SIG-M5 (cell line): ENCODE measurements at places on chromosomes 5 and 9.

DNA sequence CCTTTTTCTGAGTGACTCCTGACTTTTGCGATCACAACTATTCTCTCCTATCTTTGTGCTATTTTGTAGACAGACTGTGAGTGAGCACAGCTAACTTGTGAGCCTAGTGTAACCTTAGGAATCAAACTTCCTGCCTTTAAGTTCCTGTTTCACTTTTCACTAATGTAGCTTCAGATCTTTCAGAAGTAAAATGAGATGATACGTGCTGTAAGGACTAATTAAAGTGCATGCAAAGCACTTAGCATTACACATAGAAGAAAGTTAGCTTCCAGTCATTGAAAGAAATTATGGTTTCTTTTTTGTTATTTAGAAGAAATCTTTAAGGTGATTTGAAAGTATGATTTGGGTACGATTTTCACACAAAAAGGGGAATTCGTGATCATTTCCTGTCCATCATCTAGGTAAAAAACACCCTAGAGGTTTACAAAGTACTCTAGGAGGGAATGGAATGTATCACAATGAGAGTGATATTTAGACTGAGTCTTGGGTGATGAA is 122.7 kb downstream of the ST8SIA4 start:
- peak; percentile 56 for DNase-seq

DNA sequence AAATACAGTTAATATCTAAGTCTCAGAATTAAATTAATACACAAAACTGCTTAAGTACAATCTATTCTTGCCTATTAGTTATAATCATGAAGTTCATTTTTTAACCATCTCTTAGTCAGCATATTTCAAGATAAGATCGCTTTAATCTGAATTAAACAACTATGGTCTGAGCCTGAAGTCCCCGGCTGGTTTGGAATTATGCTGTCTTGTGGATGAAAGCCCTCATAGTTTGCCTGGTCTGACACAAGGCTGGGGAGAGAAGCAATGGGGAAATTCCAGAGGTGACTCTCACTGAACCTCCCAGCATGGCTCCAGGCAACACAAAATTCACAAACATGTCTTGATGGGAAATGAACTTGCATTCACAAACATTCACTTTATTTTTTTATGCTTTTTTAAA is 28.0 kb upstream of the GRAMD2B start:
- DNase-seq = no peak

DNA sequence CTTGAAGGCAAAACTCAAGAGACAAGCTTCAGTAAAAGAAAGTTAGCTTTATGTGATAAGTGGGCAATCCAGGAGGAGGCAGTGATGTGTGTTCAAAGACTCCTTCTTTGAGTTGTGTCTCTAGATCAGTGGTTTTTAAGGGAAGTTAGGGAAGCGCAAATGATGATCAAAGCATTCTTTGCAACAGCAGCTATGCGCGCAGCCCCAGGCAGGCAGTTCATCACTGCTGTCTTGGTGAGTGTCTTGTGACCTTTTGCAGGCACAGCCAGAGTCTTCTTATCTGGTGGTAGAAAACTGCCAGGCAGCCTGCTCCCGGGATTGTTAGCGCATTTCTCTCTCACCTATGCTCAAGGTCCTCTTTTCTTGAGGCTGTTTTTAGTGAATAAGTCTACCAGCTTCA is 40.3 kb upstream of the CLK4 start:
- no peak for DNase-seq

DNA sequence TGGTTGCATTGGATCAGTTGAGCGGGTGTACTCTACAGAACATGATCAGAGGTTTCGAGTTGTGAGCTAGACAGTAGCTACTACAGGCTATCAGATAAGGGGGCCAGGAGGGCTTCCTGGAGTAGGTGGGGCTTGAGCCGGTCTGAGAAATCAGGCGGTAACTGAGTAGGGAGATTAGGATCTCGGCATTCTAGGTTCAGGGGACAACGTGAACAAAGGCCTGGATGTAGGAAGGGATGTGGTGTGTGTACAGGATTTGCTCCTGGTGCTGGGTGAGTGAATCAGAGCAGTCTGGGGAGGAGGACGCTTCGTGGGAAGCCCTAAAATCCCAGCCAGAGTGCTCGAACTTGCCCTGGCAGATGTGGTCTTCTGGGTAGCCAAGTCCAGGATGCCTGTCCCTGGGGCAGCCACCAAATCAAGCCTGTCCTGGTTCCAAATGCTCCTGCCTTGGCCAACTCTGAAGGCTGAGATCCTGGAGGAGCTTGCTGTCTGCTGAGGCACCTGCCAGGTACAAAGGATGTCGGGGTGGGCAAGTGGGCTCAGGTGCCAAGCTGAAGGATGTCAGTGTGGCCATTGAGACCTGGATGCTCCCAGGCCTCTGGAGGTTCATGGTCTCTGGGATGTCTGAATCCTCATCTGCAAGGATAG is 33.4 kb downstream of the STC2 start:
- DNase-seq = no peak

- no peak for DNase-seq
Measured at GRCh38 chr9:129759319-129759718, 6.5 kb upstream of the PTGES start.

- DNase-seq = no peak
Measured at GRCh38 chr9:35397216-35397698, 92.7 kb upstream of the RUSC2 start.

GRCh38 chr5:119022017-119022745 is 33.8 kb upstream of the DTWD2 start:
- peak; percentile 16 for DNase-seq

GRCh38 chr9:75500479-75500878 is 390.0 kb upstream of the PCSK5 start:
- no peak for DNase-seq

DNA sequence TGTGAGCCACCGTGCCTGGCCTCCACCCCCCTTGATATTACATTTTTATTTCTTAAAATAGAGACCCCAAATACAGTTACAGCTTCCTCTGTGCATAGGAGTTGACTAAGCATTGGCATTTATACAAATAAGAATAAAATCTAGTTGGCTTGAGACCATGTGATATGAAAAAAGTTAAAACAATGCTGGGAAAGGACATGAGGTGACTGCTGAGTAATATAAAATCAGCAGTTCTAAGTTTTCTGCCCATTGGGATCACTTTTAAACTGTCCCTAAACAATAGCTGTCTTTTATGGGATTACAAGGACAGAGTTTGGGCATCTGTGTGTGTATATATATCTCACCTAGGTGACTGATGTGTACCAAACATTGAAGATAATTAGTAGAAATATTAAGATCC is 96.6 kb downstream of the UBE2R2 start:
- DNase-seq = no peak

GRCh38 chr9:86721843-86722705 is 225.2 kb downstream of the GAS1 start:
- DNase-seq = no peak

DNA sequence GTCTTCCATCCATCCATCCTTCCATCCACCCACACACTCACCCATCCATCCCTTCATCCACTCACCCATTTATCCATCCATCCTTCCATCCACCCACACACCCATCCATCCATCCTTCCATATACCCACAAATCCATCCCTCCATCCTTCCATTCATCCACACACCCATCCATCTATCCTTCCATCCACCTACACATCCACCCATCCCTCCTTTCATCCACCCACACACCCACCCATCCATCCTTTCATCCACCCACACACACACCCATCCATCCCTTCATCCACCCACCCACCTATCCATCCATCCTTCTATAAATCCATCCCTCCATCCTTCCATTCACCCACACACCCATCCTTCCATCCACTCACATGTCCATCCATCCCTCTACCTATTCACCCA is 23.6 kb downstream of the DRD1 start:
- DNase-seq = no peak

DNA sequence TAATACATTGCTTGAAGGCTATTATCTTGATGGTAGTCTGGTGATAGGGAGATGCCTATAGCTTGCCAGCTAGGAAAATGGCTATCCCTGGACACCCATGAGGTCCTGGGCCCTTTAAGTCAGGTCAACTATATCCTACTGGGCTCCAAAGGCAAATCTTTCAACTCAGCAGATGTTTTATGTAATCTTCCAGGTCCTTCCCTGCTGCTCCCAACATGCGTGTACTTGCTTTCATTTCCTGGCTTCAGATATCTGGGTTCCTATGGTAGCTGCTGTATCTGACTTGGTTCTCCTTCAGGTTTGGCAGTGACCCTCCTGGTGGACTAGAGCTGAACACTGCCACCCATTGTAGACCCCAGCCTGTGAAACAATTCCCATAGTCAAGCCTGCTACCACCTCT is 32.4 kb upstream of the GAS1 start:
- no peak for DNase-seq

DNA sequence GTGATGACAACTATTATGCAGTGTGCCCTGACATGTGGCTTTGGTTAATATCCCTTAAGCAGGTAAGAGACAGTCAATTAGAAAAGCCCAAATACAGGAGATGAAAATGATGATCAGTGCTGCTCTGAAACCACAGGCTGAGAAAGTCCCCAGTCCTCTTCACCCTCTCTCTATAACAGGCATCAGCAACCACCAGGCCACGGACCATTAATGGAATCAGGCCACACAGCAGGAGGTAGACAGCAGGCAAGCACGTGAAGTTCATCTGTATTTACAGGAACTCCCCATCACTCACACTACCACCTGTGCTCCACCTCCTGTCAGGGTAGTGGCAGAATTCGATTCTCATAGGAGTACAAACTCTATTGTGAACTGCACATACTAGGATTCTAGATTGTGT is 591.6 kb upstream of the CYLC2 start:
- DNase-seq = no peak

- no peak for DNase-seq
Measured at GRCh38 chr5:147954971-147955370, 48.6 kb upstream of the C5orf46 start.

DNA sequence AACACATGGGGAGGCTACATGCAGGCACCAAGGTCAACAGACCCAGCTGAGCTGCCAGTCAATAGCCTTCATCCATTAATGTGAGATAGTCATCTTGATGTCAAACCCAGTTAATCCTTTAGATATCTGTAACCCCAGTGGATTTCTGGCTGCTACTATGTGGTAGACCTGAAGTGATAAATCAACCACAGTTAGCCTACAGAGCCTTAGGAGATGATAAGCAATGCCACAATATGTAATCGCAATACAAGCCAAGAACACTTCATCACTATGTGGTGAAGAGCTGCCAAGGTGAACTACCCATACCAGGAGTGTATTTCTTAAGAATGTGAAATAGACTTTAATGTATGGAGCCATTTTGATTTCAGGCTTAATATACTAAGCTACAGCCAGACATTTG is 1175.5 kb downstream of the DTWD2 start:
- no peak for DNase-seq

DNA sequence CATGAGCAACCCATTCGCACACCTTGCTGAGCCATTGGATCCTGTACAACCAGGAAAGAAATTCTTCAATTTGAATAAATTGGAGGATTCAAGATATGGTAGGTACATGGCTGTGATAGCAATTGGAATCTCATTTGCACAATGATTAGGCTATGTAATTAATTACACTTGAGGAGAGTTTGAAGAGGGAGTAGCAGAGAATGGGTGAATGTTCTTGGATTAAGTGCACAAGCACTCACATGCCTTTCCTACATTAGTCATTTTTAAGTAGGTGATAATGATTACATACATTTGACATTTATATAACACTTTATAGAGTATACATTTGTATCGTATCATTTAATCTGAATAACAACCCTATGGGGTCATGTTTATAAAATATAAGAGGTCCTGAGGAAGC is 21.1 kb downstream of the ACO1 start:
- DNase-seq = no peak

DNA sequence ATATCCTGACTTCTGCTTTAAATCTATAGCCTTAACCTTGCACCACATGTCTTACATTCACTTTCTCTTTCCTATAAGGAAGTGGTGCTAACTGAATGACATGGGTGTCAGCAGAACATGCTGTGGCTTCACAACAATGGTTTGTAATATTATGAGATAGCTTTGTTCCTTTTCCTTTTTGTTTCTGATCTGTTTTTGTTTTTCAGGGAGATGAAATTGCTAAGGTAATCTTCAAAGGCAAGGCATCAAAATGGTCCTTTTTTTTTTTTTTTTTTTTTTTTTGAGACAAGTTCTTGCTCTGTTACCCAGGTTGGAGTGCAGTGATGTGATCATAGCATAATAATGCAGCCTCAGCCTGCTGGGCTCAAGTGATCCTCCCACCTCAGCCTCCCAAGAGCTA is 53.6 kb upstream of the RANBP6 start:
- DNase-seq = peak; percentile 55

DNA sequence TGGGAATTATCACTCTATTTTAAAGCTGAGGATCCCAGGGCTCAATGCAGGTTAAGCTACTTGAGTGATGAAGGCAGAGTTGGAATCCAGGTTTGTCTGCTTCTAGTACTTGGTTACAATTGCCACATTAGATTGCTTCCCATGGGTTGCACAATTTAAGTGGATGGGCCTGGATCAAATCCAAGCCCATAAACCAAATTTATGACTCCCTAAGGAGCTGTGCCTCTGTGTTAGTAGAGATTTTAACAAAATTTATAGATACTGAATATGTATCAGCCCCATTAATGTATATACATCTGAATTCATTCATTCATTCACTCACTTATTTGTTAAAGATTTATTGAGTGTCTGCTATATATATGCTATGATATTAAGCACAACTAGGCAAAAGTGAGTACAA is 332.3 kb upstream of the KLF9 start:
- no peak for DNase-seq

DNA sequence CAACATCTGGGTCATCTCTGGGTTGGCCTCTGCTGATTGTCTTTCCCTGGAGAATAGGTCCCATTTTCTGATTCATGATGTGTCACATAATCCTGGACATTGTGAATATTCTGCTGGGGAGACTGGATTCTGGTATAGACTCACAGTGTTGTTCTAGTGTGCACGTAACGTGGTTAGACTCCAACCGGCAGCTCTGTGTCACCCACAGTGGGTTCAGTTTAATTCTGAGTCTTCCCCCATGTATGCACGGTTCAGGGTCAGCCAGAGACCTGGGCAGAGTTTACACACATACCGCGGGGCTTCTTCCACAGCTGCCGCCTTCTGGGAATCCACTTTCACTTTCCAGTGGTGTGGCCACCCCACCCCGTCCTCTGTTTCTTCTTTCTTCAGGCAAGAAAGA is 38.0 kb upstream of the LRRC14B start:
- no peak for DNase-seq

DNA sequence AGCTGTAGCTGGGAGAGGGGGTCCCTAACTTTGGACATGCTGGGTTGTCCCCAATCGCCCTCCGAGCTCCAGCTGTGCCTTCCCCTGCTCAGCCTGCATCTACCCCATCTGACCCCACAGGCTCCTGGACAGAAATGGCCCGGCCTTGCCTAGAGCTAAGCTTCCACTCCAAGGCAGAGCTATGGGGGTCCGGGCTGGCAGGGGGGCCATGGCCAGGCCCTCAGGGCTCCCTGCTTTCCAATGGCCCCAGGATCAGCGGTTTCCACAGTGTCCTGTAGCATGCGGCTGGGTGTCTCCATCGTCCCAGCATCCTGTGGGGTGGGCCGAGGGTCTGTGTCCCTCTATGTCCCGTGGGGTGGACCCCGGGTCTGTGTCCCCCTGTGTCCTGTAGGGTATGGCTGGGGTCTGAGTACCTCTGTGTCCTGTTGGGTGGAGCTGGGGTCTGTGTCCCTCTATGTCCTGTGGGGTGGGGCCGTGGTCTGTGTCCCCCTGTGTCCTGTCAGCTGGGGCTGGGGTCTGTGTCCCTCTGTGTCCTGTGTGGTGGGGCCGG is 130.6 kb downstream of the RXRA start:
- DNase-seq = no peak

- DNase-seq = no peak
Measured at GRCh38 chr9:116737152-116737546, 50.0 kb downstream of the TRIM32 start.

GRCh38 chr5:393846-394275 is 49.1 kb upstream of the EXOC3 start:
- DNase-seq = no peak

- no peak for DNase-seq
Measured at GRCh38 chr5:172973931-172974330, 9.6 kb upstream of the ATP6V0E1 start.
